ENCODE measurements at places on chromosomes 1 and 21. TPM values are rescaled to one million over a fixed set of nuclear protein-coding genes. Genes with fewer than 3 reads are reported as not detected.

DNA sequence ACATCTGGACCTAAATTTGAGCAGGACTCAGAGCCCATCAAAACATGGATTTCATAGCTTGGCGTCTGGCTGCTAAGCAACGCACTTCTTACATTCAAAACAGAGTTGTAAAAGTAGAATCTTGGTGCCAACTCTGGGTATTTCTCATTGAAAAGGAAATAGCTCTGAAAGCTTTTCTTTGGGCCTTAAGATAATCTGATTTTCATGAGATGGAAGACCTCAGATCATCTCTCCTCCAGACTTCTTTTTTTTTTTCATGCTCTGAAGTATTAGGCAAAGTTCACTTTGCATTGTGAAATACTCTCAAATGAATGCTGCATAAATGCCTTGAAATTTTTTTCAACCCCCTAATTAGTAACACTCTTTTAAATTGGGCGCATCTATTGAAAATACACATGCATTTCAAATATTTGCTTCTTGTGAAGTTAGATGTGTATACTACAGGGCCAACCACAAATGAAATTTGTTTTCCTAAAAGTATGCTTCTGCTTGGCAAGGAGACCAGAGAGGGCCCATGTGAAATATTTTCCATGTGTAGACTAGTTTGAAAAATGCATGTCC lies 4.2 kb downstream of the ADAMTS5 start:
- DNase-seq, result no peak

CORT gene
- not detected for total RNA-seq

DEPDC1 gene
- total RNA-seq, result 0.45 TPM

DNA sequence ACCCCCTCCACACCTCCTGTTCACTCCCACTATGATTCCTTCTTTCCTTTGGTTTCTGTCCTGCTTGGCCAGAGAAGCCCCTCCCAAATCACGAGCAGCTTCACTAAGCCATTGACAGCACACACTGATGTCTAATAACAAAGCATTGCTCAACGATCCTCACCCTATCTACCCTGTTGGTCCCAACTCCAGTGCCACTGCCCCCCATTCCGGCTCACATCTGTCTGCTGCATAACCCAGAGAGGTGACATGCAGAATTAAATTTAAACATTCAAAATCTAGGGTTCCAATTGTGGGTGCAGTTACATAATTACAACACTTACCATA lies 236.9 kb downstream of the TTLL7 start:
- no peak for DNase-seq

DNA sequence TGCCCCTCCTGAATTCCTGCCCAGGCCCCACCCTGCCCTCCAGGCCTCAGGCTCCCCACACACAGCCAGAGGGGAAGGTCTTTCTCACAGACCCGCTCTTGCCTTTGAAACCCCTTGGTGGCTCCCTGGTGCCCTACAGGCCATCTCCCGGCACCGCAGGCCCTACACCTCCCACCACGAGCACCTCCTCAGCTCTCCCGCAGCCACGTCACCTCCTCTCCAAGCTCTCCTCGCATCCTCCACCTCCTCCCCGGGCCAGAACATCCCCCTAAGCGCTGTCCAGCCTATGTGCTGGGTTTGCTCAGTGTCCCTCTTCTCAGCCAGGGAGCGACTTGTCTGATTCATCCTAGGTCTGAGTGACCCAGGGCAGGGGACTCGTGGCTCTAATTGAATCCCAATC lies 66.4 kb downstream of the DMRTB1 start:
- no peak for DNase-seq

PRSS38 gene
- total RNA-seq, result not detected

DNA sequence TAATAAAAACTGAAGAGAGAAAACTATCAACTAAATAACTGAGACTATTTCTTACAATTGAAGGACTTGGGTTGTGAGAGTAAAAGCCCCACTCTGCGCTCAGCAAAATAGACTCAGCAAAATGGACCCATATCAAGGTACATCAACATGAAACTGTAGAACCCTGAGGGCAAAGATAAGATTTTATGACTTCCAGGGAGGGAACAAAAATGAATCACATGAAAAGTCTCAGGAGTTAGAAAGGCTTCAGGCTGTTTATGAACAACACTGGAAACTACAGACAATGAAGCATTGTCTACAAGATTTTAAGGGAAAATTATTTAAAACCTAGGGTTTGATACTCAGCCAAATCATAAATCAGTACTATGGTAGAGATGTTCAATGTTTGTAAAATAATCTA lies 434.3 kb downstream of the PTPRC start:
- no peak for DNase-seq

GRCh38 chr1:76463849-76464248 lies 389.3 kb downstream of the ST6GALNAC3 start:
- DNase-seq, result no peak

GRCh38 chr1:225881081-225881958 lies 860 bp downstream of the TMEM63A start:
- DNase-seq, result peak; percentile 74

- no peak for DNase-seq
Measured at GRCh38 chr1:232574889-232575762, 54.8 kb downstream of the SIPA1L2 start.

PEX10 gene
- 13.7 TPM for total RNA-seq

- peak; percentile 95 for DNase-seq
Measured at GRCh38 chr1:116485071-116485735, 85.6 kb downstream of the CD58 start.

GRCh38 chr1:235703506-235703905 lies 53.9 kb upstream of the GNG4 start:
- no peak for DNase-seq

OR2T33 gene
- not detected for total RNA-seq

DNA sequence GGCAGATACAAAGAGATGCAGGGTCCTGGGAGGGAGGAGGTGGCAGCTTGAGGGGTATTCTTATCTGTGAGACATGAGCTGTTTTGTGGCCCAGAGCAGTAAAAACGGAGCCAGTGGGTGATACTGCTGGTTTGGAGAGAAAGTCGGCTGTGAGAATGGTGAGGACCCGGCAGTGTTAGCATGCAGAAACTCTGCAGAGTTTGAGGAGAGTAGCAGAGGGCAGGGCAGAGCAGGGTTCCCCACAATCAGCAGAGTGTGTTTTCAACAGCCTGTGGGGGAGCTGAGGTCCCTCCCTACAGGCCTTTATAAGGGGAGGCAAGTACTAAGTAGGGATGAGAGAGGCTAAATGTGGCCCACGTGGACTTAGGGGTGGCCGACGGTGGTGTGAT lies 423 bp downstream of the SLAMF8 start:
- DNase-seq, result no peak

DNA sequence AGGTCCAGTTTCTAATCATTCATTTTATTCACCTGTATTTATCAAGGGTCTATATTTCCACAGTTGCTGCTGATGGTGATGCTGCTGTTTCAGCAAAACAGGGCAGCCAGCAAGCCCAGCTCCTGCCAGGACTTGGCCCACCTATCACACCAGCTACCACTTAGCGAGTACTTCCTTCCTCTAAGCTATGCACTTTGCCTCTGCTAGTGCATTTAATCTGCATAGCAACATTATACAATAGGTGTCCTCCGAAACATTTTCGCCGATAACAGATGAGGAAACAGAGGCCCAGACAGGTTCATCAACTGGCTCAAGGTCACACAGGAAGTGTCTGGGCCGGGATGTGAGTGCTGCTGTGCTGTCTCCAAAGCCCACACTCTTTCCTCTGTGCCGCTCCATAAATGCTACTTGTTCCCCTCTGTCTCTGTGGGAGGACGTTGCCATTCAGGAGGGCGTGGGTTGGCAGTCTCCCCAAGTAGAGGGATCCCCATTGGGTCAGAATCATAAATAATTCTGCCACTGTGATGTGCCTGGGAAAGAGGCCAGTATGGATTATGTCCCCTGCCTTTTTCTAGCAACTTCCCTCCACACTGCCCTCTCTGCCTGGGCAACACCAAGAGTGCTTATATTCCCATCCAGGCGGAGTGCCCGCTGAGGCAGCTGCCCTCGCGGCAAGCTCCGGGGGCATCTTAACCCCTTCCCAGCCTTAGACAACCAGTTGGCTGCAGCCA lies 9.4 kb upstream of the PLEKHA6 start:
- DNase-seq, result no peak
